NCI-H1105 (cell line): ENCODE measurements at places on chromosomes 7 and 10.
A peak's percentile ranks its signal among the peaks of the same experiment; 100 is the strongest.

GRCh38 chr7:94394437-94395140 lies at the start of gene COL1A2:
TSS of gene COL1A2 (plus strand) at chr7:94394895. CDS start at chr7:94395032, 137 bp downstream.
- no peak for DNase-seq

DNA sequence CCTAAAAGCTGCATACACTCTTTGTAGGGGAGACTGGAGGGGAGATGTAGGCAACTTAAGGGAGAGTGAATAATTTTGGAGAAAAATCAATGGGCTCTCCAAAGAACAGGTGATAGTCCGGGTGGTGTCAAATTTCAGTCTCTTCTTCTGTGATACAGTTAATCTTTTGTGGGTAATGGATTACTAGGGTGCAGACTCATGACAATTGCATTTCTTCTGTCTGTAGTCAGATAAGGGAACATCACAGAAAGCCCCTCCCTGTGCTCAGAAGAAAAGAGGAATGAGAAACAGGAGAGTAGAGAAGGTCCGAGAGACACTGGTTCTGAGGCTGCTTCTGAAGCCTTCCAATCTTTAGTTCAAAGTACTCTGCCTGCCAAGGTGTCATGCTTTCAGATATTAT lies 1140.7 kb upstream of the LRRN3 start:
- DNase-seq: no peak

GRCh38 chr7:81682873-81683272 lies 87.0 kb downstream of the HGF start:
- DNase-seq: no peak

DNA sequence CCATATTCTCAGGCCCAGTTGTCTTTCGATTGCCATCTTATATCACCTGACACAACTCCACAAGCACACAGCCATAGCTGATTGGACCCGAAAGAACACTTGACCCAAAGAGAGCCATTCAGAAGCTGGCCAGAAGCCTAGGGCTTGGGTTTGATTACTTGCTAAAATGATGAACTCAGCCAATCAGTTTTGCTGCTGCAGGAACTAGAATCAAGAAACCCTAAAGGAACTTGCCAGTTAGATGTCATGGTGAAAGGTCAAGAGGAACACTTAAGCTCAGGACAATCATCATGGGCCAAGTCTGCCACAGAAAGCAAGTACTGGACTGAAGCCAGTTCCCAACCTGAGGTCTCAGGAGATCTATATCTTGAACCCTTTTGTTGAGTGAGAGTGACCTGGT lies 150.0 kb downstream of the SGMS1 start:
- DNase-seq: no peak

DNA sequence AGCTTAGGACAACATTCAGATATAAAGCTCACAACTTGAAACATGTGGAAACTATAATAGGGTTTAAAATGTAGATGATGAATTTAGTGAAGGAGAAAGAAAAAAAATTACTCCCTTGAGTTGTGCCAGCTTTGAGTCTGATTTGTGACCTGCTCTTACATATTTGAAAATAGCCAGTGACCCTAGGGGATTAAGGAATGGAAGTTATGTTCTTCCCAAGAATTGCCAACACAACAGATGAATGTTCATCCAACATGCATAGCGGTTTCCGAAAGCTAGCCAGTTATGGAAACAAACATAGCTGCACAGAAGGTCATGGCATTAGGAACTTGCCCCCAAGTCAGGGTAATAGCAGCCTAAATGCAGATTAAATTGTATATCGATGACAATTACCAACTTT lies 10.8 kb downstream of the TMEM196 start:
- no peak for DNase-seq

DNA sequence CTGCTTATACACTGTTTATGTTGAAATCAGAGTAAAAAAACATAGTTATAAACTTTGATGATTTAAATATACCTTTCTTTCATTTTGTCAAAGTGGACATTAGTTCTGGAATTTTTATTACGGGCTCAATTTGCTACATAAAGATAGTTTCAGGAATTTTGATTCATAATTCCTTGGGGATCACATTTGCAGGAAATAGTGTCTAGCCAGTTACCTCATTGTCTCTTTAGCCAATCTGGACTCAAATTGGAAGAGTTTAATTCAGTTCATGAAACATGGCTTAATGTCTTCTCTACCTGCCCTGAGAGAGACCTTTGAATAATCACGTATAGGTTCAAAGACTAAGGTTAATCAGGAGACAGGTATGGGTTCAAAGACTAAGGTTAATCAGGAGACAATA lies 262.6 kb downstream of the HGF start:
- DNase-seq: no peak

- DNase-seq: no peak
Measured at GRCh38 chr7:17584822-17585221, 286.4 kb downstream of the AHR start.

GRCh38 chr7:158096582-158096981 lies 491.0 kb downstream of the PTPRN2 start:
- no peak for DNase-seq

DNA sequence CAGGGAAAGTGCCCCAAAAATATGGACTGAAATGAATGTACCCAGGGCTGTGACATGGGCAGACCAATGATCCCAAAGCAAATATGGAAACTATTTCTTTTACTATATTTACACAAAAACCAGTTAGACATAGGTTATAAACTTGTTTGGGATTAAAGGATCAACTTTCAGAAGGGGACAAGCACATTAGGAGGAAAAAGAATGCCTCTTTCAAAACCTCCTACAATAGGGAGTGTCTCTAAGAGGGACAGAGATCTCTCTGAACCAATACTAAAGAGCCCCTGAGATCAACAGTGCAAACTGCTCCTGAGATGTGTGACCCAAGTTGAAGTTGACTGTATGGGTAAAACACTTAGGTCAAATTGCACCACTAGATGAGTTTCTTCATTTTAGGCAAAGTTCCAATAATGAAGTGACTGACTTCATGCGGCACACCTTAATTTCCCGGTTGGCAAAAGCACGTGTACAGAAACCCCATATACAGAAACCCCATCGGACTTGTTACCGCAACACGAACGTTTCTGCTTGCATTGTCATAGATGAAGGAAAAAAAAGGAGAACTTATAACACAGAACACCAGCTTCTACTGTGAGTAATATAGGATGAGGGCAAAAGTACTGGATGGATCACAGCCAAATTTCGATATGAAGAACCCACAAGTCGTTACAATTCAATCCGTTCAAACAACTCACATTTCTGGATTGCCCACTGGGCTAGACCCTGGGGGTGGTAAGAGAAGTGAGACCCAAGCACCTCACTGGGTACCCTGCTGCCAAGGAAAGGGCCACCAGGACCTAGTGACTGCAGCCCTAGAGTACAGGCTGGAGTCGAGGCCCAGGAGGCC lies 4.3 kb downstream of the SVIL start:
- DNase-seq: peak; percentile 26

- DNase-seq: no peak
Measured at GRCh38 chr10:98261436-98262277, 6.3 kb downstream of the LOXL4 start.

- no peak for DNase-seq
Measured at GRCh38 chr7:155815332-155816191, 3.3 kb upstream of the SHH start.

DNA sequence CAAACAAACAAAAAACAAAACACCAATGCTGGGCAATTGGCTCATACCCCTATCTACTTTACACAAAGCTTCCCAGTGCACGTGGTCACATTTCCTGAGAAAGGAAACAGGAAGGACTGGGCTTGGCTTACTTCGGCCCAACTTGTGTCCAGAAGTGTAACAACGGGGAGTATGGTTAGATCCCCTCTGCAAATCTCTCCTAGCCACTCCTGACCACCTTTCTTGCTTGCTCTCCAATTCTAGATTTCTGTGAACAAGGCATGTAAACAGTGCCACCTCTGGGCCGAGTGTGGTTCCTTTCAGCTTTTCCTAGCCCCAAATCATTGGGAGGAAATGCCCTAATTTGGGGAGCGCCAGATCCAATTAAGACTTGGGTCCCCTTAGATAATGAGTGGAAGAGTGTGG lies 21.0 kb upstream of the FRAT2 start:
- DNase-seq: no peak

DNA sequence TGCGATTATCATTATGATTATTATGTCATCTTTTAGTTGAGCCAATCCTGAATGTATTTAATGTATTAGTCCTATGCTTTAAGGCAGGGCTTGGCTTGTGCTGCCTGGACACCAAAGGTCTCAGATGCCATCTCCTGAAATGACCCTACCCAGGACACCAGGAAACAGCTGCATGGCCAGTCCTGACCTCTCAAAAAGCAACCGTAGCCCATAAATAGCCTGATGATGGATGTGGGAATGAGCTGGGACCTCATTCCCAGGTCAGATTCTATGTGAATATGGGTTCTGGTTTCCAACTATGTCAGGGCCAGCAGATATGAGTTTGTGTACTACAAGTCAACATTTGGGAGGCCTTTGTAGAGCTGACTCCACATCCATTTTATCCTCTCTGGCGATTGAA lies 438.4 kb downstream of the NRG3 start:
- no peak for DNase-seq

DNA sequence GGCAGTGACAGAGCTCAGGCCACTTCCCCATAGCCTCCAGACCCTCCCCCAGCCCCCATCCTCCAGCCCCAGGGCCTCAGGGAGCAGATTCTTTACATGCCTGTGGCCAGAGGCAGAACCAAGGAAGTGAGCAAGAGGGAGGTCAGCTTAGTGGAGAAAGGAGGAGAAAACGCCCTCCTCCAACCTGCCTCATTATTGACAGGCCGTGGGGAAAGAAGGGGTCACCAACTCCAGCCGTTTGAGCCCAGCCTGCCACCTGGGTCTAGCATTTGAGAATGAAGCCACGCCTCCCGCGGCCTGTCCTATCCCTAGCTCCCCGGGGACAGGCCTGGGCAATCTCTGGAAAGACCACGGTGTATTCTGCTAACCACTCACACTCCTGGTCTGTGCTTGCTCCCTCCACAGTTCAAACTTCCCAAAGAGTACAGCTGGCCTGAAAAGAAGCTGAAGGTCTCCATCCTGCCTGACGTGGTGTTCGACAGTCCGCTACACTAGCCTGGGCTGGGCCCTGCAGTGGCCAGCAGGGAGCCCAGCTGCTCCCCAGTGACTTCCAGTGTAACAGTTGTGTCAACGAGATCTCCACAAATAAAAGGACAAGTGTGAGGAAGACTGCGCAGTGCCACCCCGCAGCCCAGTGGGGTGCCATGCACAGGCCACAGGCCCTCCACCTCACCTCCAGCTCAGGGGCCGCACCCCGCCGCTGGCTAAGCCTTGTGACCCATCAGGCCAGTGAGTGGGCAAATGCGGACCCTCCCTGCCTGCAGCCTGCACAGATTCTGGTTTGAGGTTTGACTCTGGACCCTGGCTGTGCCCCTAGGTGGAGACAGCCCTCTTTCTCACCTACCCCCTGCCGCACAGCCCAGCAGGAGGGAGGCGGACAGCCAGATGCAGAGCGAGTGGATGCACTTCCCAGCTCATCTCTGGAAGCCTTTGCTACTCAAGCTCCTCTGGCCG lies 14.3 kb upstream of the TRIM8 start:
- no peak for DNase-seq

- DNase-seq: no peak
Measured at GRCh38 chr7:144812379-144813283, 23.2 kb downstream of the TPK1 start.

- no peak for DNase-seq
Measured at GRCh38 chr7:100171840-100172239, 3.4 kb upstream of the GAL3ST4 start.

DNA sequence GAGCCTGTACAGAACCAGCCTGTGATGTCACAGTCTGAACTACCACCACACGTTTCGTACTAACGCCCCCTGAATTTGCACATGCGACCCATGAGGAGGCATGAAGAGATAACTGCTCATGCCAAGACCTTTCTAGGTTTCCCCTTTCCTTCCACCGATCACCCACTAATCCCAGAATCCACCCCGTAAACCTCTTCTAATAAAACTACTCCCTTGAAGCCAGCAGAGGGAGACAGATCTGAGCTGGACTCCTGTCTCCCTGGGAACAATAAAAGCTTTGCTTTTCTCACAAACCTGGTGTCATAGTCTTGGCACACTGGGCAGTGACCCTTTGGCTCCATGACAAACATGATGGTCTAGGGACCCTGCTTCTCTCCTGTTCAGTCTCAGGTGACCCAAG lies 144.5 kb downstream of the FRMD4A start:
- DNase-seq: no peak

DNA sequence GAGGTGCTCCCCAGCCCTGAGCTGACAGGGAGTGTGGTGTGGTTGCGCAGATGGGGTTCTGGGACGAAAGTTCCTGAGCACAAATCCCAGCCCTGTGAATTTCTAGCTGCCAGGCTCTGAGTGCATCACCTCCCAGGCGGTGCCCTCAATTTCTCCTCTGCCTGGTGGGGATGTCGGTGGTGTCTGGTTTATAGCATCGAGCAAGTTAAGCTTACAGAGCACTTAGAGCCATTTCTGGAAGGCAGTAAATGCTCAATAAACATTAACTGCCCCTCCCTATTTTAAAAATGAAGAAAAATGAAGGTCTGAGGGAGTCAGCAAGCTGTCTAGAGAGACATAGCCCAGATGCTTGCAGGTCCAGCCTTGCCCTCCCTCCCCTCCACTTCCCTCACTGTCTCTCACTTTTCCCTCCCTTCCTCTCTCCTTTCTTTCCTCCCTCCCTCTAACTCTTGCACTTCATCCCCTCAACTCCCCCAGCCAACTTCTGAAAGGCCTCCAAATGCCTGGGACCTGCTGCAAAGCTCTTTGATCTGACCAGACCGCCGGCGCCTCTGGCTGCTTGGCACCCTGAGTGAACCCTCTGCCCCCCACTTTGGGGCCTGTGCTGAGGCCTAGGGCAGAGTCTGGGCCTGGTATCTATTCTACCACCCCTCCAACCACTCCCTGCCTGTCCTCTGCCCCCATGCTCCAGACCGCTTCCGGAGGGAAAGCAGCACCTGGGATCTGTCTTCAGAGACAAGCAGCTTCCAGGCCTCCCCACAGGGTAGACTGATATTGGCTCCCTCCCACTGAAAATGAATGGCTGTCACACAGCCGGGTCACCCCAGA lies 438.3 kb downstream of the RPS24 start:
- no peak for DNase-seq

GRCh38 chr7:3404501-3404900 lies 103.4 kb downstream of the SDK1 start:
- peak; percentile 62 for DNase-seq

- no peak for DNase-seq
Measured at GRCh38 chr7:50970092-50970491, 187.4 kb upstream of the GRB10 start.

DNA sequence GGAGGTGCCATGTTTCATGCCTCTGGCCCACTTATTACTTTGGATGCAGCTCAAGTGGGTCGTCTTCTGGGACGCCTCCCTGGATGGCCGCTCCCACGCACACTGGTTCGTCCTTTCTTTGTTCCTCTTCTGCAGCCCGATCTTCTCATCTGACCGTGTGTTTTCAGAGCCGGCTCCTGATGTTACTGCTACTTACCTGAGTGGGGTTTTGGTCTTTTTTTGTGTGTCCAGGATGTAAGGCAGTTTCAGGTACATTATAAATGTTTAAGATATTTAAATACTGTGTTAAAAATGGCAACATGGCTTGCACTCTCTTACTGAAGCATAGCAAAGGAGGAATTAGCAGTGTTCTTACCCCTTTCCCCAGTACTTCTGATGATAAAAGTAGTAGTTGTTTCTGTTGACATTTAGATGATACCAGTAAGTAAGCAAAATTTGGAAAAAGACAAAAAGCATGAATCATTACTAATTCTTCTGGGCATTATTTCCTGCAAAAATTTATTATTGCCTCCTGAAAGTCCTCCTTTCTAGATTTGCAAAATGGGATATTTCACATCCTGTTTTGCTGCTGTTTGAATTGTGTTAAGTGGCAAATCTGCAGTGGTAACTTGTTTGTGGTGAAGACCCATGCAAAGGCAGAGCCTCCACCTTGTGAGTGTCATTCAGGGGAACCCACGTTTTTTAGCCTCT lies 59.4 kb downstream of the SHH start:
- DNase-seq: no peak

GRCh38 chr10:44306762-44307161 lies 78.1 kb downstream of the CXCL12 start:
- no peak for DNase-seq
